ENCODE measurements at places on chromosomes 7 and 10.

- no peak for DNase-seq
Measured at GRCh38 chr7:109215341-109215740, 645.7 kb downstream of the DNAJB9 start.

- no peak for DNase-seq
Measured at GRCh38 chr7:155534691-155535090, 11.7 kb downstream of the CNPY1 start.

GRCh38 chr10:124323111-124323725, 95.5 kb downstream of the OAT start:
- DNase-seq, result no peak

DNA sequence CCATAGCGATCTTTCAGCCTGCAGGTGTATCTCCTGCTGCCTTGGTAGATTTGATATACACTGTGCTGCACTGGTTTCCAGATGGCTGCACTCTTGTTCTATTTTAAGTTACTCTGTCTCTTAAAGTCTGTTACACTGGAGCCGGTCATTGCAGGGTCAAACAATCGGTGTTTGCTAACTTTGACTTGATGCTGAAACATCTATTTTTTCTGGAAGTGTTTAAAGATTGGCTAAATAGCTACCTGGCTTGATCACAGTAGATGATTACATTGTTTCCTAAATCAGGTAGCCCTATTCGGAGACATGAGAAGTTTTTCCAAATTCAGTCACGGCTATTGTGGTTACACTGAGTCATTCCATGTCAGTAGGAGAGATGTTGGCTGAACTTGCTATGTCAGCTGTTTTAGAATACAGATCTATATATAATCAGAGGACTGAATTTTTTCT, 574.8 kb downstream of the ETV1 start:
- no peak for DNase-seq

- DNase-seq, result peak; percentile 13
Measured at GRCh38 chr10:22379059-22379458, 33.8 kb downstream of the SPAG6 start.

DNA sequence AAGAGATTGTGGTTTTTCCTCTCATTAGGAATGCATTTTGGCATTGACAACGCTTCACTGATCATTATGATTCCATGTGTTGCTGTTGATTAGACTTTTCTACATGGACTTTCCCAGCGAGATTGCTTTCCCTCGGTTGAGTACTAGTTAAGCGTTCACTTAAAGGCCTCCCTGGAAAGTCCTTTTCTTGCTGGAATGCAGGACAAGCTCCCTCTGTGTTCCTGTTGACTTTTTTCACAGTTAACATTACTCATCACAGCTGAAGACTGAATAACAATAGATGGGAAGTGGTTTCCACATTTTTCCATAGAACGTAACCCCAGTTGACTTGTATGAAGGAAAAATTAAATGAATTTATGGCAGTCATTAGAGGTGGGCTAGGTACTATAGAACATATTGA, 2.6 kb upstream of the CAV1 start:
- DNase-seq, result no peak

DNA sequence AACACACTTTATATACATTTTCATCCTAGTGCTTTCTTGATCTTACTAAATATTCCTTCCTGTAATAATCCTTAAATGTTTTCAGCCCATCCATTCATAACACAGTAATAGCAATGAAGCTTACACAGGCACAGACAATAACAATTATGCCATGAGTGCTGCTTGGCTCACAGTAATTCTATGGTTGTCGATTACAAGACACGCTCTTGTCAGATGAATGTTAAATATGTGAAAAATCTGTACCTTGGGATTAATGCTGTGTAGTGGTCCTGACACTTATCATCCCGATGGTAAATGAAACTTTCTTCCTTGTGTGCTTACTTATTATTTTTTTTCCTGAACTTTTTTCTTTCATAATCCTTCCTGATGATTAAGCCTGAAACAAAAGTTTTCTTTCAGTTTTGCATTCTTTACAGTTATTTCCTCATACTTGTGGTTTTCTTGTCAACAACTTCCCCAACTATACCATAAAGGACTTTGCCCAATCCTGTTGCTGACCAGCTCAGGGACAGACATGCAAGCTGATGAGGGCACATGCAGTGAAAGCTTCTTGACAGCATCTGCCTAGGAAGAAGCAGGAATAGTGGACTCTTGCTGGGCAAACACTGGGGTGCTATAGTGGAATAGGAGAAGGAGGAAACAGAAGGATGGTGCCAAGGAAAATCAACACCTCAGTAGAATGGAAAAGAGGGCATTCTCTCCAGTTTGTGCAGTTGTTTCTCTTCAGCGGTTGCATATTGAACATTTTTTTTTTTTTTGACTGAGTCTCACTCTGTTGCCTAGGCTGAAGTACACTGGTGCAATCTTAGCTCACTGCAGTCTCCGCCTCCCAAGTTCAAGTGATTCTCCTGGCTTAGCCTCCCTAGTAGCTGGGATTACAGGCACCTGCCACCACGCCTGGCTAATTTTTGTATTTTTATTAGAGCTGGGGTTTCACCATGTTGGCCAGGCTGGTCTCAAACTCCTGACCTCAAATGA, 6.7 kb upstream of the MGAM2 start:
- DNase-seq, result no peak

- DNase-seq, result no peak
Measured at GRCh38 chr7:76257973-76258372, 44.5 kb upstream of the HSPB1 start.

GRCh38 chr10:70296406-70296899, 12.6 kb upstream of the NPFFR1 start:
- DNase-seq, result no peak

- no peak for DNase-seq
Measured at GRCh38 chr7:22670422-22670815, 56.6 kb upstream of the IL6 start.

- DNase-seq, result no peak
Measured at GRCh38 chr10:42690449-42691360, 52.3 kb upstream of the ZNF33B start.

GRCh38 chr10:116674901-116675423, 54.2 kb downstream of the PNLIPRP2 start:
- no peak for DNase-seq

DNA sequence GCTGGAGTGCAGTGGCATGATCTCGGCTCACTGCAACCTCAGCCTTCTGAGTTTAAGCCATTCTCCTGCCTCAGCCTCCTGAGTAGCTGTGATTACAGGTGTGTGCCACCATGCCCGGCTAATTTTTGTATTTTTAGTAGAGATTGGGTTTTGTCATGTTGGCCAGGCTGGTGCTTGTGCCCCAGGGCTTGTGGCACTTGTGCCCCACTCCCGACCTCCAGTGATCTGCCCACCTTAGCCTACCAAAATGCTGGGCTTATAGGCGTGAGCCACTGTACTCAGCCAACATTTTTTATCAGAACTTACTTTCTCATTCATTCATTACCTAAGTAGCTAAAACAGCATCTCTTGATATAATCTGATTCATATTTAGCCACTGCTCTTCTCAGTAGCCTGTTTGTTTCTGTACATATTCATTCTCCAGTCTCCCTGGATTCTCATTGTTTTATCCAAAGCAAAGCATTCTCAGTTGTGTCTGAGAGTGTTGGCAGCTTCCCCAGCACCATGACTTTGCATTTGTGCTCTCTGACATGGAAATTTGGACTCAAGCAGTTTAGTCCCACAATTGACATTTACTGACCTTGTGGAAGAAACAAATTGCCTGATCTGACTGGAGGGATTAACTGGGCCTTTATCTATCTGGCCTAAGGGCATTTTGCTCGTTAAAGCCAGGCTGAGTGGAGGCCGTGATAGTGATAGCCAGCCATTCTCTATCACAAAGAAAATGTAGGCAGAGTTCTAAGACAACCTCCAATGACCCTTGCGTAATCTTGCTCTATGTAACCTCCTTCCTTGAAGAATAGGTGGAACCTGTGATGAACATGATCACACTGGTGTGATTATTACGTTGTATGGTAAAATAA, 44.9 kb downstream of the AKR1B15 start:
- DNase-seq, result no peak

DNA sequence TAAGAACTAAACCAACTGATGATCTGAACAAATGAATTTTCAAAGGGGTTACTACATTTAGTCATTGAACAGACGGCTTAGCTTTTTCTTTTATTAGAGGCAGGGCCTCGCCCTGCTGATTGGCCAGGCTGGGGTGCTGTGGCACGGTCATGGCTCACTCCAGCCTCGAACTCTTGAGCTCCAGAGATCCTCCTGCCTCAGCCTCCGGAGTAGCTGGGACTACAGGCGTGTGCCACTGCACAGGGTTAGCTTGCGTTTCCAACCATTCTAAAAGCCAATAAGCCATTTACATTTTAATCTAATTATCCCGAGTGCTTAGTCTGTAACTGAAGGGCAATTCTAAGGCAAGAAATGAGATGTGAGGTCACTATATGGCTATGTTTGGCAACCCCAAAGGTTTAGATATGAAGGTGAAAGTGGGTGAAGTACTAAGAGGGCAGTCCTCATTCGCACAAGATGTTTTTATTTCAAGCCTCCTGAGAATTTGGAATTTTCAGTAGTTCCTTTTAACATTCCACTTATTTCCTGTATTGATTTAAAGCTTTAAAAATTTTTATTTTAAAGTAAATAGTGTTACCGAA, 1.6 kb upstream of the CDK13 start:
- no peak for DNase-seq

DNA sequence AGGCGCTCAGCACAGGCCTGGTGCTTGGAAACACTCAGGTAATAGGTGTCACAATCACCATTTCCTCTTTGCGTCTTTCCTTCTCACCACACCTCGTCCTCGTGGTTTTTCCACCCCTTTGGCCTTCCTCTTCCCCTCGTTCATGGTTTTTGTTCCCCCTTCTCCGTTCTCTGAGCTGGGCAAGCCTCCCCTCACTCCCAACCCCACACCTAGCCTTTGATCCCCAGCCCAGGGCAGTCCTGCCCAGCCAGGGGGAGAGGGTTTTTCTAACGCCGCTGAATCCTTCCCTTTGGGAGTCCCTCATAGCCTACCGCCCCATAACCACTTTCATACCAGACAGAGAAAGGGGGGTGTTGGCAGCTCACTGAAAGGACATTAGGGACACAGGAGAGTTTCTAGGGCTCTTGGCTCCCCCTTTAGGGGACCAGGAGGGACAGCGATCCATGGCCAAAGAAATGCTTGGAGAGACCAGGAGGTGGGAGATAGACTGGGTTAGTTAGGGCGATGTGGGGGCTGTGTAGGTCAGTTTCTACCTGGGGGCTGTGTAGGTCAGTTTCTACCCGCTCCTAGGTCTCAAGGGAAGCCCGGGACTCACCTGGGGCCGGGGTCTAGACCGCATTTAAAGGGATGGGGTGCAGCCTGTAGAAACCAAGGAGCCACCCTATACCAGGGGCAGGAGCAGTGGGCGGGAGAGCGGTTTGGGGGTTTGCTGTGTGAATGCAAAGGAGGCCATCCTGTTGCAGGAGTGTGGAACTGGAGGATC, 1.4 kb downstream of the EPHB4 start:
- no peak for DNase-seq
